ENCODE measurements at places on chromosomes 3 and 15.

DNA sequence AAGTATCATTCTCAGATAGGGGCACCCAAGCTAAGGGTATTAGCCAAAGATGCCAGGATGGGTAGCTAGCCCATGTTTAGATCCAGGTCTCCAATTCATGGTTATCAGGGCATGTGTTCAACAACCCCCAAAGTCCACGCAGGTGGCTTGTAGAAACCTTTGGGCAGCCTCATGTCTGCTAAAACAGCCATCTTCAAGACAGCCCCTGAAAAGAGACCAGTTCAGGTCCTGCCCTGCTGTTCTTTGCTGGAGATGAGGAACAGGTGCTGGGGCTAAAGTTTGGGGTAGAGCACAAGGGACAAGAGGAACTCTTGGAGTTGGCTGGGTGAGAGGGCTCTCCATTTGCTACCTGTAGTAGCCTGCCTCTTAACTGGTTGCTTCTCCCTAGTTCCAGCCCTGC, 4.6 kb downstream of the PPM1M start:
- no peak for DNase-seq

- no peak for DNase-seq
Measured at GRCh38 chr3:188712248-188712924, 459.4 kb upstream of the TPRG1 start.

GRCh38 chr3:17091910-17092582, 207.3 kb downstream of the PLCL2 start:
- no peak for DNase-seq

DNA sequence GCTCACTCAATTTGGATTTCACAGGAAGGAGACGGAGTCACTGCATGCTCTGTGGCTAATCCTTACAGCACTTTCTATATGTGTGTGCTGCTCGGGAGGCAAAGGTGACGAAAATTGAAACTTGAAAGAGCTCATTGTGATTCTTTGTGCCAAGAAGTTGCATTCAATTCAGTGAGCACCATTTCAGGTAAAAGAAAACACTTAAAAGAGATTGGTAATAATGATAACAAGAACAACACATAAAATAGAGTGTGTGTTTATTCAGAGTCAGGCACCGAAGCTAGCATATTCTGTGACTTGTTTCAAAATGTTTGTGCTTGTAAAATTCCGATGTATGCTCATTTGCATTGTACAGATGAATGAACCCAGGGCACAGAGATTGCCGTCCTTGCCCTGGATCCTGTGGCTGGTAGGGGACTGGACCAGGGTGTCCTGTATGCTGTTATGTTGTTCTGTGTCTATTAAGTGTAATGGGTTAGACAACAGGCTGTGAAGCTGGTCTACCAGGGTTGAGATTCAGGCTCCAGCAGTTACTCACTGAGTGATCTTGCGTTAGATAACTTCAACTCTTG, 193.3 kb upstream of the PROK2 start:
- no peak for DNase-seq

- no peak for DNase-seq
Measured at GRCh38 chr3:194541483-194541882, 54.7 kb upstream of the ATP13A3 start.

DNA sequence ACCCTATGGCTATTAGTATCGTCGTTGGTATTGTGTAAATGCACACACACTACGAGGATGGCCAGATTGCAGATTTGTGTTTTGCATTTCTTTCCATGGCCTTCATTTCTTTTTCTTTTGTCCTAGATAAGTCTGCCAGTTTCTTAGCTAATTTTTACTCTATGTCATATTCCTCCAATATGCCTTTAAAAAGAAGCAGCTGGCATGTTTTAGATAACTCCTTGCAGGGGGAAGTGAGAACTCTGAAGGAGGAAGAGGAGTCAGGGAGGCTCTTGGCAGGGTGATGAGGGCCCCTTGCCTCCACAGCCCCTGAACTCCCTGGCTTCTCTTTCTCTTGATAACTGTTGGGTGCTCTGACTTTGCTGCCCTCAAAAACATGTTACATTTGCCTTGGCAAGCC, 244.0 kb downstream of the GABRG3 start:
- no peak for DNase-seq

DNA sequence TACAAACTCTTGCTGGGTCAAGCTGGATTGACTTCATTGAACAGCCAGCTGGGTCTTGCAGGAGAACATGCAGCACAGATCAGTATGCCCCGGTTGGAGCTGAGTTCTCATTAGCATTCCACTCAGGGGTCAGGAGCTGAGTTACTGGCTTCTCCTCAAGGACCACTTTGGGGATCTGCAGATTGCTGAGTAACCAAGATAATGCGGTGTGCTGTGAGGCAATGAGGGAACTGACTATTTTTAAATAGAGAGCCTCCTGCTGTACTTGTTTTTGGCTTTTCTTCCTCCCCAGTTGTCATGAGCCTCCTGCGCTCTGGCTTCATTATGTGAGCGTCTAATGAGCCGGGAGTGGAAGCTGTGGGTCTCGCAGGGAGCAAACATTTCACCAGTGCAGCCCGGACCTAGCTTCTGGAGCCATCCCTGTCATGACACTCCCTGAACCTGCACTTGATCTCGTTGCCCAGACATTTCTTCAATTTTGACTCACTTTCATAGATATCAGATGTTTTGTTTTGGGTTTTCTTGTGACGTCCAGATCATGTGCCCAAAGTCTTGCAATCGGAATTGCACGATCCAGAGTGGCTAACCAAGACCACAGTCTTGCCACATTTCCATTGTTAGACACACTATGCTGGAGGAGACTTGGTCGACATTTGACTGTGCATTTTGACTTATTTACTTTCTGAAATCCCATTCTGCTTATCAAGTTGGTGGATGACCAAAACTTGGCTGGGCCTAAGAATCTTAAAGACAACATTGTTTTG, 327.2 kb downstream of the LRTM1 start:
- DNase-seq, result no peak

- no peak for DNase-seq
Measured at GRCh38 chr3:141707741-141708203, 30.3 kb upstream of the RNF7 start.

- DNase-seq, result no peak
Measured at GRCh38 chr3:31968369-31968926, 12.6 kb downstream of the OSBPL10 start.

- no peak for DNase-seq
Measured at GRCh38 chr3:22685597-22685996, 517.5 kb upstream of the UBE2E2 start.

DNA sequence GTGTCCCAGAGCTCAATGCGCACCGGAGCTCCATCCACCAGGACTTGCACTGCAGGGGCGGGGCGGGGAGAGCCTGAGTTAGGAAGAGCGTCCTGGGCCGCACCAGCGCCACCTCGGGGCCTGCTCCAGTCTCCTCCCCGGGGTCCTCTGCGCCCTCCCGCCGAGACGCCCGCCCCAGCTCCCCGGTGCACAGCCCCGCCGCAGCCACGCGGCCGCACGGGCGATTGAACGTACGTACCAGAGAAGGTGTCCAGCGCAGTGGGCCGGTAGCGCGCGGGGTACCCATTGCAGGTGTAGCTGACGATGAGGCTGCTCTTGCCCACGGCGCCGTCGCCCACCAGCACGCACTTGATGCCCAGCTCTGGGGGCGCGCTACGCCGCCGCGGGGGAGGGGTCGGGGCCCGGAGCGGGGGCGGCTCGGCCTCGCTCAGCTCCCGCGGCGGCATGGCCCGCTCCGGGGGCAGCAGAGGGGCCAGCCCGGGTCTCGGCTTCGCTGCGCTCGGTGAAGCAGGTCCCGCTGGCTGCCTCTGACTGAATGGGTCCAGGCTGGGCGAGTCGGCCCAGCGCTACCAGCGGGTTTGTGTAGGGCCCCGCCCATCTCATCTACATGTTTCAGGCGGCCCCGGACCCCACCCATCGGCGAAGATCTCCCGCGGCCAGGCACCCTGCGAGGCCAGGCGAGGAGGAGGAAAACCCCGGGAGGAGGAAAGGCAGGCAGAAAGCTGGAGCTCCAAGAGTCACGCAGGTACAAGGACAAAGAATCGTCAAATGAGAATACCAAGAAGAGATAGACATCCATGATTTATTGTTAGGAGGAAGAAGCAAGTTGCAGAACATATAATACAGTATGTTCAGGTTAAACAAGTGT, at the start of gene RHOV:
Gene RHOV (minus strand): TSS at position 541 of the 868 bp plus-strand sequence. CDS start 95 bp downstream, at position 446.
- peak; percentile 67 for DNase-seq

- DNase-seq, result no peak
Measured at GRCh38 chr15:67164401-67164791, 90.1 kb downstream of the AAGAB start.

- DNase-seq, result no peak
Measured at GRCh38 chr3:170465955-170466354, 47.3 kb downstream of the CLDN11 start.

DNA sequence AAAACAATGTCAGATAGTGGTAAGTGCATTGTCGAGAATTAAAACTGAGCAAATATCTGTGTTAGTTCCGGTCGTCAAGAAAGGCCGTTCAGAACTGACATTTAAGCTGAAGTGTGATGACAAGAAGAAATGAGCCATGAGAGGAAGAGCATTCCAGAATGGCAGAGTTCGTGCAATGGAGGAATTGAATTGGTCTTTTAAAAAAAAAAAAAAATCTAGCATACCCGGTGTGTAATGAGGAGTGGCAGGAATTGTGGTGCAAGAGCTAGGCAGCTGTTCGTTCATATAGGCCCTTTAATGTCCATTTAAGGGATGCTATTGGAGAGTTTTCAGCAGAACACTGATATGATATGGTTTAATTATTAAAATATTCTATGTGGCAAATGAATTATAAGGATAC, 2.6 kb upstream of the GBE1 start:
- DNase-seq, result no peak

DNA sequence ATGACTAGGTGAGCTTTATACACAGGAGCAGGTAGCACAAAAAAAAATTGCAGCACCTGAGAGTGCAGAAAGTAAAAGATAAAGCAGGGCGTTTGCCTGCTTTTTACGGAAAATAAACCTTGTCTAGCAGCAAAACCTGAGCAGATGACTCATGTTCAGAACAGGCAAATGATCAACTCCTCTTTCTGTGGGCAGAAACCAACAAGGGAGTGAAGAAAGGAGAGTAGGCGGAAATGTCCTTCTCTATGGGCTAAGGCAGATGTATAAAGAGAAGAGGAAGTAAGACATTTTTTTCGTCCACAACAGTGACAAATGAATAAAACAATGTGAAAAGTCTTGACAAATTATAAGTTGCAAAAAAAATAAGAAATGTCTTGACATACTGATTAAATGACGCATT, 24.5 kb upstream of the GMNC start:
- DNase-seq, result no peak

GRCh38 chr3:133404920-133405319, 5.1 kb downstream of the BFSP2 start:
- DNase-seq, result no peak

DNA sequence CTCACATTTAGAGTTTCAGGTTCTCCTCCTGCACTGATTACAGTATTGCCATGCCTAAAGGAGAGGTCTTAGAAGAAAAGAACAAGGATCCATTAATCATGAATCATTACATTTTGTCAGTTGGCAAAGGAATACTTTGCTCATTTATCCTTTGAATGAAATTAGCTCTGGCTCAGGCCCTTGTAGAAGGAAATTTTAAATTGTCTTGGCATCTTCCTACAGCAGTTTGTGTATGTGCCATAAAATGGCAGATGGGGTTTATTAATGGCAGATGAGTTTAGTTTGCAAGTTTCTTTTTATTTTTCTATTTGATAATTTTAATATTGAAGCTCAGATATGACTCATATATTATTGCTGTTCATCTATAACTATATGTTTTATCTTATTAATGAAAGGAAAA, 181.2 kb upstream of the EPHA3 start:
- DNase-seq, result no peak

DNA sequence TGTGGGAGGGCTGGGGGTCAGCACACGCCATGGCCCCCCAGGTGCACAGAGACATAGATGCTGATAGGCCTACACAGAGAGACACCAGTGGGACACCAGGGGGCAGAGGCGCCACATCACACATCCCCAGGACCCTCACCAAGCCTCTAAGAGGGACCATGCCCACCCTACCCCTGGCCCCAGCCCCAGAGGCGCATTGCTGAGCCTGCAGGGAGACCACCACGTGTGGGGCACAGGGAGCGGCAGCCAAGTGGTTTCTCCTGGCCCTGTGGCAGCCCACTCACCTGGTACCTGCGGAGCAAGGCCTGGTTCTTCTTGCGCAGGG, 1.2 kb downstream of the CCDC9B start:
- DNase-seq, result no peak

DNA sequence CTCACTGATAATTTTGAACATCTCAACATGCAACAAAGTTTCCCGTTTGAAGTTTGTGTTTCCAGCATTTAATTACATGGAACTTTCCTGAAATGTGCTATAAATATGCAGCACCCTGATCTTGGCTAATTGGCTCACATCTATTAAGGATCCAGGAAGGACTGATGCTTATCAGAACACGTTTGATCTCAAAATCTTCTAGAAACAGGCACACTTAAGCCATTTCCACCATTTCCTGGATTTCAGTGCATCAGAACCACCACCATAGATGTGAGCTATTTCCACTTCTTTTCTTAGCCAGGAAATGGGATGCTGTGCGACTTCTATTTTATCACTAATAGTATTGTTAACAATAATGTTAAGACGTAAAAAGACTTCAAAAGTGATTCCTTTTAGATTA, 228.9 kb downstream of the FEZF2 start:
- DNase-seq, result no peak

DNA sequence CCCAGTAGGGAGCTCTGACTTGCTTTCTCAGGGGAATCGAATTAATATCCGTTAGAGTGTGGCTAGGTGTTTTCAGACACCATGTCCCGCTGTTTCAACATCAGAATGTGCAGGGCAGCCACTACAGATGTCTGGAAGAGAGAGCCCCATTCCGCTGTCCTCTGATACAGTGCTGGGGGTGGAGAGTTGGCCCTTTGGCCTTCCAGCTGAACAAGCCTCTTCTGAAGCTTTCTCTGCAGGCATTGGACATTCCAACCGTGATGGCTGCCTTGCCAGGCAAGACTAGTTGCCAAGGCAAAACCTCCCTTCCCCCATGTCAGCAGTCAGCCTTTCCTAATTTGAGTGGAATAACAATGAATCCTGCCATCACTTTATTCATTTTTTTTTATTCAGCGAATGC, 1.5 kb downstream of the FAH start:
- DNase-seq, result no peak

DNA sequence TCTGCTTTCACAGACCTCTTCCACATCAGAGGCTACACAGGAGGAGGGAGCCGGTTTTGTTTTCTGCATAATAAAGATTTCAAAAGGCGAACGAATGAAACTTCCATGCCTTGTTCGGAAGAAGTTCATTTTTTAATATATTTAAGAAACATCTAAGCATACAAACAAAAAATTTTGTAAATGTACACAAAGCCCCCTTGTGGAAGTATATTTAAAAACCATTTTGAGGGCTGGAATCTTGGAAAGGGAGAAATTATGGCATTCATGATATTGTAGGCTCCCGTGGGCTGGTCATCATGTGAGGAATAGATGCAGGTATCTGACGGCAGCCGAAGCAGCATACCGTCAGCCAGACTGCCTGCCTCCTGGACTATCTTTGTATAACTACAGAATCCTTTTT, 90.4 kb downstream of the MECOM start:
- DNase-seq, result no peak
